AG08396 (cell line): ENCODE measurements at places on chromosomes 16 and 17.

- no peak for DNase-seq
Observed at GRCh38 chr16:81708266-81709015, 70.7 kb upstream of the PLCG2 start.

- no peak for DNase-seq
Observed at GRCh38 chr17:81888105-81888987, 3.0 kb downstream of the ALYREF start.

DNA sequence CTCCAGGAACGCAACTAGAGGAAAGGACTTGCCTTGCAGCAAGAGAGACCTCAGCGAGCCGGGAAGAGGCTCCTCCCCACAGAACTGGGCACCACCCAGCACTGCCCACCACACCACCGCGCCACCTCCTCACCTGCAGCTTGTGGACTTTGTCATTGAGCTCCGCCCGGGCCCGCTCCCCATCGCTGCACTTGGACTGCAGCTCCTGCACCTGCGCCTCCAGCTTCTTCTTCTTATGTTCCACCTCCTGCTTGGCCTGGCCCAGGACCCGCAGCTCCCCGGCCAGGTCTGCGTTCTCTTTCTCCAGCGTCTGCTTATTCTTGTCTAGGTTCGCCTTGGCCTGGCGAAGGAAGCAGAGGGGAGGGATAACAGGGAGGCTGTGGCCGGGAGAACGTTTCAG is 76.7 kb downstream of the NDE1 start:
- no peak for DNase-seq

GRCh38 chr17:2053380-2054261 is 1.3 kb upstream of the HIC1 start:
- DNase-seq: peak; percentile 80

GRCh38 chr17:16975744-16976625 is 4.1 kb upstream of the TNFRSF13B start:
- DNase-seq: no peak

DNA sequence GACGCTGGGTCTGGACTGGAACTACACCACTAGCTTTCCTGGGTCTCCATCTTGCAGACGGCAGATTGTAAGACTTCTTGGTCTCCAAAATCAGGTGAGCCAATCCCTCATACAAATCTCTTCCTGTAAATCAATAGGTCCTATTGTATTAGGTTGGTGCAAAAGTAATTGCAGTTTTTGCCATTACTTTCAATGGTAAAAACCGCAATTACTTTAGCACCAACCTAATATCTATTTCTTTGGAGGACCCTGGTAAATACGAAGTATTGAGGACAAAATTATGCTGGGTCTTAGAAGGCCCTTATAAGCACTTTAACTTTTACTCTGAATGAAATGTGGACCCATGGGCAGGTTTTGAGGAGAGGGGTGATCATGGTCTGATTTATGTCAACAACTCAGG is 330.6 kb upstream of the C16orf82 start:
- DNase-seq: no peak

DNA sequence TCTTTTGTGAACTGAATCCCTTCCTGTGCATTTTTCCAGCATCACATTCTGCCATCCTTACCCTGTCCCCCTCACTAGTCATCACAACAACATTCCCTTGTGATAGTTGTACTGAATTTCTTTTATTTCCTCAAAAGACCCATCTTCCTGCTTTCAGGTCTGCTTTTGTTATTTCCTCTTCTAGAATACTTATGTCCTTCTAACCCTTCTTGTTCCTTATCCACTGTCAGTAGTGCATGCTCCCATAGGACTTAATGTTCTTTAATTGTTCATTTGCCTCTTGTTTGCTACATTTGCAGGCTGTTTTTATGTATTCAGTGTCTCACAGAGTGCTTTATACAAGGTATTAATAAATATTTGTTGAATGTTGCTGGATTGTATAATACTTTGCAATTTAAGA is 73.0 kb downstream of the BCAS3 start:
- DNase-seq: no peak

GRCh38 chr16:50496990-50497389 is 51.2 kb upstream of the NKD1 start:
- no peak for DNase-seq

DNA sequence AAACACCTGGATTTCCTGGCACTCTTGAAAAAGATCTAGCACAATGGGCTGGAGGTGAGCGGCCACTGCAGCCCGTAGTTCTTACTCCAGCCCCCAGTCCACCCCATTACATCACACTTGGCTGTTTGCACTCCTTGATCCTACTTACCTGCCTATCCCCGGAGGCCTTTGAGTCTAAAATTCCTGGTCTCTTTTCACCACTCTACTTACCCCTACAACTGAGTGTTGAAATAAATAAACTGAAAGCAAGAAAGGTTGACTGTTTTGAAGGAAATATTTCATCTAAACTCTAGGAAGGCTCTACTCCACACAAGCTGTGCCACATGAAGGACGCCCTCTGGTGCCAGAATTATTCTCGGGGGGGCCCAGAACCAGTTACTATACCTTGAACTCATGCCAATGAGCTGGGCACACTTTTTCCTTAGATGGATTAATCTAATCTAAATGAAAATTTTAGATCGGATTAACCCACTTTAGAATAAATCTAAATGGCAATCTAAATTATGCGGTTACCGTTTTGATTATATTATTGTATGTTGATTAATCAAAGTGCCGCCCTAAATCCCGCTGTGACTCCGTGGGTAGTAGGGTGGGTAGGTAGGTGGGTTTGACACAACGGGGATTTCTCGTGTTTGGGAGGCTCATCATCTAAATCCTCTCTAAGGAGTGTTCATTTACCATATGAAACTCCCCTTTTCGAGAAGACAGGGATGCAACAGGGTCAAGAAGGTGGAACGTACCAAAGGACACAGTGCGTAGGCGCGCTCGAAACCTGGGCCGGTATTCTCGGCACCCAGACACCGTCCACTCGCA is 651 bp upstream of the EIF1 start:
- no peak for DNase-seq

DNA sequence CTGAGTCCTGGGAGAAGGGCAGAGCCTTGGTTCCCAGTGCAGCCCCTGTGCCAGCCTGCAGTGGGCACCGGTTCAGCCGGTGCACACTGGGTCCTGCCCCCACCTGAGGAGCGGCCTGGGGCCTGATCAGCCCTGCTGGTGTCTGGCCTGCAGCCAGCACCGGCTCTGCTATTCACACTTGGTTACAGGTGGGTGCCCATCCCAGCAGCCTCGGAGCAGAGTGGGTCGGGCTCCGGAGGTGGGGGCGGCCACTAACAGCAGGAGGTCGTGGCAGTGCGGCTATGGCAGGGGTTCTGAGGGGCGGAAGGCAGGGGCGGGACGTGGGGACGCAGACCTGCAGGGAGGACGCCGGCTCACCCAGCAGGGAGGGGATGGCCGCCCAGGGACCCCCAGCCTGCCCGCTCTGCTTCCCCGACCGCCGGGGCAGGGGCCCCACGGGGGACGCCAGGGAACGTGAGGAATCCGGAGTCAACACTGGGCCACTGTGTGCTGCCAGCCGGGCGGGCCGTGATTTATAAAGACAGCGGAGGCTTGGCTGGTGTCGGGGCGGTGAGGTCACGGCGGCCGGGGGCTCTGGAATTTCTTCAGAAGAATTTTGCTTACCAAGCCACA is 20.3 kb downstream of the METRNL start:
- peak; percentile 80 for DNase-seq

GRCh38 chr16:425740-426114 is 278 bp downstream of the RAB11FIP3 start:
- DNase-seq: peak; percentile 50

GRCh38 chr17:45688353-45688752 is 95.8 kb upstream of the CRHR1 start:
- no peak for DNase-seq

- peak; percentile 93 for DNase-seq
Observed at GRCh38 chr17:7296189-7296861, 1.9 kb upstream of the YBX2 start.

GRCh38 chr17:45003877-45004276 is 35.8 kb upstream of the C1QL1 start:
- DNase-seq: no peak

GRCh38 chr17:82098169-82098938 is at the start of gene FASN:
TSS of gene FASN (minus strand) at chr17:82098236. CDS start at chr17:82096445, 1,791 bp downstream.
- DNase-seq: peak; percentile 100

DNA sequence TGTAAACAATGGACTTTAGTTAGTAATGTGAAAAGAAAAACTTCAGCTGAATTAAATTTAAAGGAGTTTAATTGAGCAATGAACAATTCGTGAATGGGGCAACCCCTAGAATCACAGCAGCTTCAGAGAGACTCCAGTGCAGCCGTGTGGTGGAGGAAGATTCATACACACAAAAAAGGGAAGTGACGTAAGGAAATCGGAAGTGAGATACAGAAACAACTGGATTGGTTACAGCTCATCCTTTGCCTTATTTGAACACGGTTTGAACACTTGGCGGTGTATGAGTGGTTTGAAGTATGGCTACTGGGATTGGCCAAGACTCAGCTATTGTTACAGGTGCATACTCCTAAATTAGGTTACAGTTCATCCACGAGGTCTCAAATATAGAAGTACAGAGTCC is 460.4 kb upstream of the ASIC2 start:
- no peak for DNase-seq

DNA sequence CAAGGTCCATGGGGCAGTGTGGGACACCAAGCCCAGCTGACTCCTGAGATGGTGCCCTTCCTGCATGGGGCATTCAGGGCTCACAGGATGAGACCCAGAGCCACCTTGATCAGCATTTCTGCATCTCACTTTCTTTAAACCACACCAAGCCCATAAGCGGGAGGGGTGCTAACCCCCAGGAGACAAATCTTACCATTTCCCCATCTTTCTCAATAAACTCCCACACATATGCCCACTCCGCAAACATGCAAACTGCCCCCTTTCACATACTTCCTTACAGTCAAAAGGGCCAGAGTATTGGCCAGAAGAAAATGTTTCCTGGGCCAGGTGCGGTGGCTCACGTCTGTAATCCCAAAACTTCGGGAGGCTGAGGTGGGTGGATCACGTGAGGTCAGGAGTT is 3.7 kb upstream of the SLC39A11 start:
- DNase-seq: no peak

DNA sequence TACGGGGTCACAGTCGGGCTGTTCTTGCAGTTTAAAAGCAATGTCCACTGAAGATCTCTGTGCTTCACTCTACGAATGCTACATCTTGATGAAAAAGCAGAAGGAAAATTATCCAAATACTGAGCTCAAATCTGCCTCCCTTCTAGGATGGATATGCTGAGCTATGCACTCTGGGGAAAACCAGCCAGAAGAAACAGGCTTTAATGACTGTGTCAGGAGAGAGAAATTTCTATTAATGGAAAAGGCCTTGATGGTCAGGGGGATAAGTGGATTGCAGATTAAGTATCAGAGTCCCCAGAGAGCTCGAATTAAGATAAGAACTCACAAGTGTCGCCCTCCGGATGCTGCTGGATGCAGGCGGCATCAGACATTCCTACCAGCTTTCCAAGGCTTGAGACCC is 39.6 kb upstream of the RCVRN start:
- no peak for DNase-seq

DNA sequence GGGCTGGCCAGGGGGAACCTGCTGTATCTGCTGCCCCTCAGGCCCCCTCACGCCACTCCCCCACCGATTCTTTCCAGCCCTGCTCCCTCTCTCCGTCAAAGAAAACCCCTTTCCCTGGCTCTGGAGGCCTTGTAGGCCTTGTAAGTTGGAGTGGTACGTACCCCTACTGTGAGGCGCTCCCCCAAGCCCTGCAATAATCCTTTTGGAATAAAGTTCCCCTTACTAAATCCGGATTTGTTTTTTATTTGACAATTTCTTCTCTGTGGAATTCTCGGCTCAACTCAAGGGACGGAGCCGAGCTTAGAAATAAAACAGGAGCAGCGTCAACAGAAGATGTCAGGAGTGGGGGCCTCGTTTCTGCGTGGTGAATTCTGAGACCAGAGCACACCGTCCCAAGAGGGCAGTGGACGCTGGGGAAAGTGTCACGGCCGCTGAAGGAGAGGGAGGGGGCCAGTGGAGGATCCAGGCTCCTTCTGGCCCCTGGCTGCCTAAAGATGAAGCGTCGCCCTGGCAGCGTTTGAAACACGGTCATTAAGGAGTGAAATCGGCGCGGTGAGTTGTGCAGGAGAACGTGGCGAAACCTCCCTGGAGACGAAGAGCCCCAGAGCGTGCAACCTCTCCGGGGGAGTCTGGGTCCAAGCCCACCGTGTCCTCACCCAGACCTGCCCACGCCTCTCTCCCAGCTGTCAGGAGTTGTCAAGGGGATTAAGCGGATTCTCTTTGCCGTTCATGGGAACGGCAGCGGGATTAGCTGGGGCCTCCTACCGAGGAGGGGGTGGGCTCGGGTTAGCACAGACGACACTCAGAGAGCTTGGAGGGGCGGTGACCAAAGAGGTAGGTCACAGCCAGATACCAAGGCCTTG is 47.0 kb downstream of the SLC7A5 start:
- no peak for DNase-seq

GRCh38 chr17:14396547-14396946 is 95.7 kb downstream of the HS3ST3B1 start:
- DNase-seq: peak; percentile 36

GRCh38 chr17:73422121-73422520 is 110.3 kb upstream of the CDC42EP4 start:
- DNase-seq: no peak

DNA sequence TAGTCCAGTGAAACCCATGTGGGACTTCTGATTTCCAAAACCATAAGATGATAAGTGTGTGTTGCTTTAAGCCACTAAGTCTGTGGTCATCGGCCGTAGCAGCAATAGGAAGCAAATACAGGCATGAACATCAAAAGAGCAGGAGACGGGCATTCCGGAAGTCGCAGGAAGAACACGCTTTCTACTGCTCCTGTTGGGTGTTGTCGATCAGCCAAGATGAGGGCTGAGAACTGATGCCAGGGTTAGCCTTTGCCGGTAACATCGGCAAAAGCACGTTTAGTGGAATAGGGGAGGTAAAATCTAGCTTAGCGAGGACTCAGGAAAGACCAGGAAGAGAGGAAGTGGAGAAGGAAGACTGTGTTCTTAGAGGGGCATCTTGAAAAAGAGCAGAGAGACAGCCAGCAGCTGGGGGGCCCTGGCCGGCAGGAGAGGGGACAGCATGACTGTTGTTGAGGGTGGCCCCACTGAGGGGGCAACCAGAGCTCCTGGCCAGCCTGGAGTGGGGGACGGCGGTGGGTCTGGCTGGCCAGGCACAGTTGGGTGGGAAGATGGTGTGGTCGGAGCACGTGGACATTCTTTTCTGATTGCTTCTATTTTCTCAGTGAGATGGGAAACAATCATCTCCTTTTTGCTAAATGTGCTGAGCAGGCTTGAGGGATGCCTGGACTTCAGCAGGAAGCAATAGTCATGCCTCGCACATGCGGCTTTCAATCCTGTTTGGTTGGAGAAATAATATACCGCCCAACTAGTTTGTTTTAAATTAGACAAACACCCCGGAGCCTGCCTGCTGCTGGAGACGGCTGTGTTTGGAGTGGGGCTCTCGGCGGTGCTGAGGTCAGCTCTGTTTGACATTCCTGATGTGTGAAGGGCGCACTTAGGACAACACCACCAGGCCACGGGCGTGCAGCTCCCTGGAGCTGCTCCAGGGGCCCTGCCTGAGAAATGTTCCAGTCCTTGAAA is 109.9 kb downstream of the METRNL start:
- DNase-seq: peak; percentile 83

DNA sequence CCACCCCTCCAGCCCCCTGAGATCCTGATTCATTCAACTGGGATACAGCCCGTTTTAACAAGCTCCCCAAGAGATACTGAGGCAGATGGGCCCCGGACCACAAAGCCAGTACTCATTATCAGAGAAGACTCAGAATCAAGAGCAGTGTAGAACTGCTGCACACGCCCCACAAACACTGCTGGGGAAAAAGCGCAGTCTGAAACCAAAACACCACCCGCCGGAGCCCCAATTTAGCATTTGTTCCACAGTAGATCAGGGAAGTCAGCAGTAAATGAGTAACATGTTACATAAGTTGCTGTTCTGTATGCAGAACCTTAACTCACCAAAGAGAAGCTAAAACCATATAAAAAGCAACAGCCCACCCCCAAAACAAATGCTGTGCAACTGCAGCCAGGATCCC is 123.6 kb downstream of the CDYL2 start:
- no peak for DNase-seq
